ENCODE measurements at places on chromosomes 4 and X.

DNA sequence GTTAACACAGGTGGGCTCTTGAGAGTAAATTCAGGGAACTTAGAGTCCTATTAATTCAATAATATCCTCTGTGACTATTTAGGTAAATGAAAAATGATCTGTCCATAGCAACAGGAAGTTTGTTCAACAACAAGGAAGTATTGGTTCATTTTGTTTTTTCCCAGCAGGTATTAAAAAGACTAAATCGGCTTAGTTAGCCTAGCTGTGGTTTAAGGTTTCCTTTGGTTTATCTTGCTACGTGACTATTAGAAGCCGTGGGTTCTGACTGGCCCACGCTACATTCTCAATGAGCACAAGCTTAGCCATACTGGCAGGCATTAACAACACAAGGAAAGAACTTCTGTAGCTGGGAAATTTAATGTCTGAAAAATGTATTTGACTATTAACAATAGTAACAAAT lies 168.8 kb upstream of the HS3ST1 start:
- no peak for DNase-seq

GRCh38 chrX:68084765-68085164 lies 348.5 kb downstream of the OPHN1 start:
- no peak for DNase-seq

- DNase-seq = no peak
These were observed 114.5 kb upstream of the KIT start for GRCh38 chr4:54543088-54543795.

DNA sequence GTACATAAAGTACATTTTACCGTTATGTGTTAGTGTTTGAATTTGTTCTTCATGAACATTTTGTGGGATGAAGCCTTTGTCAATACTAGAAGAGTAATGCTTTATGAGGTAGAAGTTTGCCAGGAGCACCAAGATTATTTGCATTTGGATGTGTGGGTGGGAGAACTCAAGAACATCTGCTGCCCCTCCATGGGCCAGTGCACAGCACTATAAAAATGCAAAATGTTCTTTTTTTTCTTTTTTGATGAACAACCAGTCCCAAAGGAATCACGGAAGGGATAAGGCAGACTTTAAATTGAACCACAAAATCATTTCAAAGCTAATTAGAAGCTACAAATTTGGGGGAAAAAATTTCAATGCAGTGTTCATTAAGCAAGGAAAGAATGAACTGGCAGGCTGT lies 300.3 kb upstream of the NWD2 start:
- peak; percentile 38 for DNase-seq

DNA sequence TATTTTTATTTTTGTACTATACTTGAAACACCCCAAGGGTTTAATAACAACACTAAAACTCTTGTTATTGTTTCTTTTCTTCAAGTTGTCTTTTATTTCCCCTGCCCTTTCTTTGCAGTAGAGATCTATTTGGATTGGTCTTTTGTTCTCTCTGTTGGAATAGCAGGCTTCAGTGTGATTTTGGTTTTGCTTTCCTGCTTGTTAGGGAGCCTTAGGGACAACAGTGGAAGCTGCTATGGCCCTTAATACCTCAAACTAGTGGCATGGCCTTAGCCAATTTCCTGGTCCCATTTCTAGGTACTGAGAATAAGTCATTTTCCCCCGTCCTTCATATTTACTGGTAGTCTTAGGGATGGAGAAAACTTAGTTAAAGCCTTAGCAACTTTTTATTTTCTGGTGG lies 535.4 kb upstream of the NDST4 start:
- DNase-seq = no peak

- DNase-seq = no peak
These were observed 180.7 kb upstream of the PGRMC2 start for GRCh38 chr4:128468123-128468989.

DNA sequence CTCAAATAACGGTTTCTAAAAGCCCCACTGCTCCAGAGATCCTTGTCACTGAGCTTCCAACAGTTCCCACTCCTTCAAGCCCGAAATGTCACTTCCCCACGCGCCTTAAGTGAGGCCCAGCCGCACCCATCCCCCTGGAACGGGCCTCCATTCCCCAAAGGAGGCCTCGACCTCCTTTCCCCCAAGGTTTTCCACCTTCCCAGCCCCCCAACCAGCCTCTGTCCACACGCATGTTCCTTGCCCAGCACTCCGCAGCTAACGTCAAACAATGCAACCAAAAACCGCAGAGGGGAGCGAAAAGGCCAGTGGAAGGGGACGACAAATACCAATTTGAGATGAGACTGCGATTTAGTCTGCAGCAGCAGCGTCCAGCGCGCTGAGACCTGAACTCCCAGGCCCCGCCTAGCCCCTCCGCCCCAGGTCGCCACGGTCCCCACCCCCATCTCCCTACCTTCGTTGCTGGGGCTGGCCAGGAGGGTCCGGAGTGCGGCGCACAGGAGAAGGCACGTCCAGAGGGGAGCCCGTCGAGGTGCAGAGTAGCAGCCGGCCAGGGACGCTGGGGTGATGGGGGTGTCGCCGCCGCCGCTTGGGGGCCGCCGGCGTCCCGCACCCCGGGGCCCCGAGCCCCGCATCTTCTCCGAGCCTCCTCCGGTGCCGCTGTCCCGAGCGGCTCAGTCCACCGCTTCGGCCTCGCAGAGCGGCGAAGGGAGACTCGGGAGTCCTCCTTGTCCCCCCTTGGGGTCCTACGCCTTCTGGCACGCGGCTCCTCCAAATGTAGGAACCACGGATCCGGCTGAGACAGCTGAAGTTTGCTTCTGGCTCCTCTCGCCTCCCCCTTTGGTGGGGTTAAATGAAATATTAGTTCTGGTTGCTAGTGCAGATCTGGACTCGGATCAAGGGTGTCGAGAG lies 924 bp downstream of the EPHA5 start:
- DNase-seq = no peak

- peak; percentile 59 for DNase-seq
These were observed 405 bp upstream of the HS3ST1 start for GRCh38 chr4:11428899-11429698.

GRCh38 chr4:156420623-156421022 lies 467.0 kb upstream of the CTSO start:
- DNase-seq = no peak

- DNase-seq = no peak
These were observed 147.7 kb downstream of the RASL11B start for GRCh38 chr4:53009824-53010223.

DNA sequence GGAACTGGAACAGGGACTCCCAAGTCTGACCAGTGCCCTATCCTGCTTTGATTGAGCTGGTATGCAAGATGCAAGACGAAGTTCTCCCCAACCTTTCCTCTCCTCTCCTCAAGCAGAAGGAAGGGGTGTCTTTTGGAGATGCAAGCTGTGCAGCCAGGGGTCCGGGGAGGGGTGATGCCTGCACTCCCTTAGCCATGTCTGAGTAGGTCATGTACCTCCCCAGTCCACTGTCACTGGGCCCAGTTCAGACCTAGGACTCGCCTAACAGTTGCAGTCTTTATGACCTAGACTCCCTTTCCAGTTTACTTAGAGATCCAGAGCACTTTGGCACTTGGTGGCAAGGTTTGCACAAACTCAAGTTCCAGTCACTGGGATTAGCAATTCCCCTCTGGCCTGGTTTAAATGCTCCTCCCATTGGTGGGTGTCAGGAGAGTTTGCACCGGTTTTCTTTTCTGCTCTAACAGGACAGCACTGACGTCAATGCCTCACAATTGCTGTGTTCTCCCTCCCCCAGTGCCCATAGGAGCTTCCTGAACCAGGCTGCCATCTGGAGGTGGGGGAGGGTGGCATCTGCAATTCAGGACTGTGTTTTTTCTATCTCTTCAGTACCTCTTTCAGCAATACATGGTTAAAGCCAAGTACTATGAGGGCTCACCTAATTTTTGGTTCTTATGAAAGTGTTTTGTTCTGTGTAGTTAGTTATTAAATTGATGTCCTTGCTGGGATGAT lies 782.2 kb downstream of the ARAP2 start:
- DNase-seq = no peak

- no peak for DNase-seq
These were observed 38.6 kb upstream of the NEIL3 start for GRCh38 chr4:177271091-177271490.

DNA sequence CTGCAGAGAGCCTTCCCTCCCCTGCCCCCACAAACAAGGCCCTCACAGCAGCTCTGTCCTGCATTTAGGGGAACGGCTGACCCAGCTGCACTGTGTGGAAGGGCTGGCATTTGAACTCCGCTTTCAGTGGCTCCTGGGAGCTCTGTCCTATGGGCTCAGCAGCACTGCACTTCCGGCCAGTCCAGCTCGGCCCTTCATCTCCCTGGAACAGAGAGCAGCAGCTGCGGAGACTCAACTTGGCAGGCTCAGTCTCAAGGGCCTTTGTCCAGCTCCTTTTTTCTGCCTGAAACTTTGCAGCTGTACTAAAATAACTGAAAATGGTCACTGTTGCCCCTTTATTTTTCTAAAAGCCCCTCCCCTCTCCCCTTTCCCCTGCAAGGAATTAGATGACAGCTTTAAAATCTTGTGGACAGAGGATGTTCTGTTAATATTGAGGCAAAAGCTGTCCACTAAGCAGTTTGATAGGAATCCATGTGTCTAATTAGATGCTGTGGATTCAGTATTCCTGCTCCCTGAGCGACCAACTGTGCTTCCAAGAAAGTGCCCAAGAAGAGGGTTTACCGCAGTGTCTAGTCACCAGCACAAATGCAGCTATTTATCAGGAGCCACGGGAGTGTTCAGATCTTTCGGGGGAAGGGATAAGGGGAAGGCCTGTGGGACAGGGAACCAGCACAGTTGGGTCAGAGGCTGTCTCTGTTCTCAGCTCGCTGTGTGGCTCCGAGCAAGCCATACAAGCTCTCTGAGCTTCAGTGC lies 133.1 kb downstream of the AFAP1 start:
- DNase-seq = no peak

- DNase-seq = no peak
These were observed 90.4 kb upstream of the VEGFC start for GRCh38 chr4:176883108-176883550.

DNA sequence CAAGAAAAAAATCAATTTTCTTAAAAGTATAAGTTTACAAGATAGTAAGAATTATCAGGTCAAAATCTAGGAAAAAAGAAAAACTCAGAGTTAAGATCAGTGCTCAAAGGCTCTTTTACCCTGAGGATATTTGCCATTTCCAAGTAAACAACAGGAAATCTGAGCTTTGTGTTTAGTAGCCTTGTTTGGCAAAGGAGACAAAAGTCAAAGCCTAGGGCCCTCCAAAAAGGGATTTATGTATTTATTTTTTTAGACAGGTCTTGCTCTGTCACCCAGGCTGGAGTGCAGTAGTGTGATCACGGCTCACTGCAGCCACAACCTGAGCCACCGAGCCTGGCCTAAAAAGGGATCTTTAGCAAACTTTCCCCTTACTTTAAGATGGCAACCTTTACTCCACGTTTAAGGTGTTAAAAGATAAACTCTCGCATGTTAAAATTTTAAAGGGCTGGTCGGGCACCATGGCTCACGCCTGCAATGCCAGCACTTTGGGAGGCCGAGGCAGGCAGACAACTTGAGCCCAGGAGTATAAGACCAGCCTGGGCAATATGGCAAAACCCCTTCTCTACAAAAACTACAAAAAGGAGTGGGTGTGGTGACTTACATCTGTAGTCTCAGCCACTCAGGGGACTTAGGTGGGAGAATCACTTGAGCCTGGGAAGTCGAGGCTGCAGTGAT lies 21.3 kb upstream of the OPHN1 start:
- no peak for DNase-seq

DNA sequence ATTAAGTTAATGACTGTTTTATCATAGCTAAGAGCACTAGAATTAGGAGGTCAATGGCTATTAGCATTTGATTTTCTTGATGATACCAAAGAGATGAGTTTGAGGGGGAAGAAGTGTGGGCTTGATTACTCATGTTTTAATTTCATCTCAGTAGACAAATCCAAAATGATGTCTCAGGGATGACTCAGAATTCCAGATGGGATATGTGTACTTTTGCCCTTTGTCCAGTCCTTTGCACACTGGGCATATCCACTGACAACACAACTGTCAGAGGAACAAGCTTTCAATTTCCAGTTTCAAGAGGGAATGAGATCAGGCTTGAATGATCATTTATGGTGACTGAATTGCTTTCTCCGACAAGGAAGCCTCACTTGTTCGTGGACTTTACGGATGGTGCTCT lies 325.3 kb upstream of the FTHL17 start:
- no peak for DNase-seq

DNA sequence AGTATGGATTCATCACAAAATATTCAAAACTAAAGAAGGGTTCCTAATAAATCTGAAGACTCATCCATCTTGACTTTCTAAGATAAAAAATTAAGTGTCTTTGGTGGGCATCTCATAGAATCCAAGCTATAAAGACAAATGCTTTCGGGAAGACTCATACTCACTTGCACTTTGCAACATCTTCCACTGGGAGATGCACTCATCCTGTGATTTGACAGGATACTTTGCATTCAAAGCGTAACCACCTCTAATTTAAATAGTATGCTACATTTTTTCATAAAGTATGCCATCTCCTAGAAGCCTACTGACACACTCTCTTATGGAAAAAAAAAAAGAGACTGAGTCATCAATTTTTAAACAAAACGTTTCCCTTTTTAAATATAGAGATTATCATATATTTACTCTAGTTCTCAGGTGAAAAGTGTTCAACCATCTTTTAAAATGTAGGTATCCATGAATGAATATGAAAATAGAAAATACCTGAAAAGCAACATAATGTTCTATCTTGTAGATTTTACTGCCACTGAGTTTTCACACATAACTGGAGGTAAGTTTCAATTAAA lies 119.6 kb downstream of the KLHL13 start:
- no peak for DNase-seq

GRCh38 chr4:183714626-183715025 lies 55.5 kb downstream of the TRAPPC11 start:
- no peak for DNase-seq

DNA sequence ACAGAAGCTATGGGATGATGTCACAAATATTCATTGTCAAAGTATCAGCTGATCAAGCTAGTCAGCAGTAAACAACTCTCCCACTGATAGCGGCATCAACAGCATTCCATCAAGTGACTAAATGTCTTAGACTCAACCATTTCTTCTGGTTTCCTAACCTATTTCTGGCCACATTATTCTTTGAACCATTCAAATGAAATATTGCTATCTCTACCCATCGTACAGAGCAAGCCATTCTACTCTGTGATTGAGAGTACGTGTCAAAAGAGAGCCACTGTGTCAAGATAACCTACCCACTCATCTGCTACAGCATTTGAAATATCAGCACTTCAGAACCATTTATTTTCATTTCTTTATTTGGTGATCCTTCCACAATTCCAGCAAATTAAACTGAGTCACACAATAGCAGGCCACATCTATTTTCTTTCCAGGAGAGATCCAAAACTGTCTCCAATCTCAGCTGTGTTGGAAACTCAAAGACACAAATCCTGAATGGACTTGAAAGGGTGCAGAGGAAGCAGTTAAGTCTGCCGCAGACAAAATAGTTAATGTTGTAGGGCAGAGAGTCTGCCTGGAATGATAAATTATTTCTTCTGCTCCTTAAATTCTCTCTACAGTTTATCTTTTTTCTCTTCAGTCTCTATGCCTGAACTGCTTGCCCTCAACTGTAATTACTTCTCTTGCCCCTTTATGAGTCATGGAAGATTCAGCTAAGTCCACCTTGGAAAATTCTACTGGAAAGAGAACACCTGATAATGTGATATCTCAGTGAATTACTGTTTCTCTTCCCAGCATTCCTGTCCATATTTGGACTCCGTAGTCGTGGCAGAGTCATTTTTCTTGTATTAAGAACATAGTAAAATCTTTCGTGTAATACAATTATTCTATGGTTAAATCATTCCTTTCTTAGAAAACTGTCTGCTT lies 364.8 kb downstream of the PDGFC start:
- no peak for DNase-seq
